ENCODE measurements at places on chromosomes 6 and 20. TPM values are rescaled to one million over a fixed set of nuclear protein-coding genes. Genes with fewer than 3 reads are reported as not detected.

The COL12A1 gene
- 16.3 TPM for total RNA-seq

The VWA7 gene
- total RNA-seq = 0.76 TPM

The SEMG1 gene
- total RNA-seq = 0.24 TPM

The BNIP5 gene
- total RNA-seq = 0.14 TPM

The PCK1 gene
- 0.19 TPM for total RNA-seq

The SPEF1 gene
- total RNA-seq = 0.05 TPM

The NNAT gene
- 19.9 TPM for total RNA-seq

The TBXT gene
- not detected for total RNA-seq

The ASIP gene
- 0.09 TPM for total RNA-seq

The DUSP15 gene
- total RNA-seq = 0.76 TPM

The ENPP3 gene
- total RNA-seq = 4.4 TPM

DNA sequence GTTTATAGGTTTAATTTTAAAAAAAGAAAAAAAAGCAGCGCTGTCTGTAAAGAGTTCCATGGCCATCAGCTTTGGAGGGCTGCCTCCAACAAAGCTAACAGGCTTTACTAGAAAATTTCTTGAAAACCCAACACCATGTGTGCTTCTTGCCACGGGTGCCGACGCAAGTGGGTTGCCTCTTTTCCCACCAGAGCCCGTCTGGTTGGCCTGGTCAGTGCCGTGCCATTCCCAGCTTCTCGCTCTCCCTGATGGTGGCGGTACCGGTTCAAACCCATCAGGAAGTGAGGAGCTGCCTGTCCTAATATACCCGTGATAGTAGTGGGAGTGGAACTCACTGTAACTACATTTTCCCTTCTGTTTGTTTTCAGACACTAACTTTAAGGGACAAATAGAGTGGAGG, 73.7 kb downstream of the CDH4 start:
- no peak for DNase-seq

DNA sequence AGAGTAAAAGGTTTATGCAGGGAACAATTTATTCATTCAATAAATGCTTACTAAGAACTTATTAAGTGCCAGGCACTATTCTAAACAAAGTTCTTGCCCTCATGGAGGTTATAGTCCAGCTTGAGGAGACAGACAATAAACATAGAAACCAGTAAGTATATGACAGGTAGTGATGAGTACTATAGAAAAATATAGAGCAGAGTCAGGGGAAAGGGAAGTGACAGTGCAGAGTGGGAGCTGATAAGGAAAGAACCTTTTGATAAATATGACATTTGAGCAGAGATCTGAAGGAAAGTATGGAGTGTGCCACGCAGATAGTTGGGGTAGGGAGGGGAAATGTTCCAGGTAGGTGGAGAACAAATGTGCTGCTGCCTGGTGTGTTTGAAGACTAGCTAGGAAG, 12.1 kb downstream of the ACSS2 start:
- DNase-seq = no peak

DNA sequence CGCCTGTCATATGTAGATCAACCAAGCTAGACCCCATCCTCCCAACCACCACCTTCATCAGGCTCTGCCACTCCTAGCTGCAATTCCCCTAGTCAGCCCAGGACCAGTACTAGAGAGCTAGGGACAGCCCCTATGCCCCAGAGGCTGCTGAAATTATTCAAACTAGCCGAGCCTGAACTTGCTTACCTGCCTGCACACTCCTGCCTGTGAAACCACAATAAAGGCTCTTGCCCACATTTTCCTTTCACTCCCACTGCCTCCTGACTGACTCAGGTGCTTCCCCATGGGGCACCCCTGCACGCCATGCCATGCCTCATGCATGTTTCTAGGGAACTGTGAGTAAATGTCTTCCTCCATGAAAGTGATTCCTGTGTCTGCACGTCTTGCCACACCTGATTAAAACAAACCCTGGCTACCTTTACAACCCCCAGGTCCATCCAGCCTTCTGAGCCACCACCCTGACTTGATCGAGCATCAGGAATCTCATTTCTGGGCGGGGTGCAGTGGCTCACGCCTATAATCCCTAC, 66.5 kb upstream of the IER3 start:
- no peak for DNase-seq

GRCh38 chr6:166969390-166970002, 13.1 kb upstream of the RNASET2 start:
- peak; percentile 63 for DNase-seq

- DNase-seq = peak; percentile 50
Measured at GRCh38 chr6:7171119-7171518, 63.4 kb downstream of the RREB1 start.

DNA sequence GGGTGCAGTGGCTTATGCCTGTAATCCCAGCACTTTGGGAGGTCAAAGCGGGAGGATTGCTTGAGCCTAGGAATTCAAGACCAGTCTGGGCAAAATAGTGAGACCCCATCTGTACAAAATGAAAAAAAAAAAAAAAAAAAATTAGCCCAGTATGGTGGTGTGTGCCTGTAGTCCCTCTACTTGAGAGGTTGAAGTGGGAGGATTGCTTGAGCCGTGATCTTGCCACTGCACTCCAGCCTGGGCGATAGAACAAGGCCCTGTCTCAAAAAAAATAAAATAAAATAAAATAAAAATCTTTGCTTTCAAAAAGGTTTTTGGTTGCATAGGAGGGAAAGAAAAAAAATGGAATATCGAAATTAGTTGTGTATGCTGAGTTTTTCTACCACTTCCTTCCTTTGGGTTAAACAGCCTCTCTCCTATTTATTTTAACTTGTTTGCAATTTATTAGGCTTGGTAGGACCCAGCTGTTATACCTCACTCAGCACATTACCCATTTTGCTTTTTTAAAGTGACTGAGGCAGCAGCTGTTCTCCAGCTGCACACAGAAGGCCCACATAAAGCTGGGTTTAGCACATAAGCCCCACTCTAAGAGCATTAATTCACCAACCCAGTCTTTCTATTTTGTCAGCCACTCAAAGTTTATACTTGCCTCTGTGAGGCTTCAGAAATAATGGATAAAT, 152.3 kb downstream of the ZFAND3 start:
- DNase-seq = no peak

DNA sequence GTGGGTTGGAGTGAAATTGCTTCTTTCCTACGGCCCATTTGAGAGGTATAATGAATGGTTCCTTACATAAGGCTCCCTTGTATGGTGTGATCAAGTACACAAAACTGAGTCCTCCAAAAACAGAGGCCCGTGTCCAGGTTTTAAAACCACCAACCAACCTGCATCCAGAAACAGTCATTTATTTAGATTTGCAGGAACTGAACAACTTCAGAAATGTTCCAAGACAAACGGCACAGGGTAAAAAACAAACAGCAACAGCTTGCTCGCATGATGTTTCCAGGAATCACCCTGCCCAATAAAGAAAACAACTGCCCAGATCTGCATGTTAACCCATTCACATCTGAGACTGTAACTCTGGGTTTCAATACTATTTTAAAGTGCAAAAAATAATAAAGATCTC, 40.2 kb upstream of the TRAM2 start:
- DNase-seq = no peak

DNA sequence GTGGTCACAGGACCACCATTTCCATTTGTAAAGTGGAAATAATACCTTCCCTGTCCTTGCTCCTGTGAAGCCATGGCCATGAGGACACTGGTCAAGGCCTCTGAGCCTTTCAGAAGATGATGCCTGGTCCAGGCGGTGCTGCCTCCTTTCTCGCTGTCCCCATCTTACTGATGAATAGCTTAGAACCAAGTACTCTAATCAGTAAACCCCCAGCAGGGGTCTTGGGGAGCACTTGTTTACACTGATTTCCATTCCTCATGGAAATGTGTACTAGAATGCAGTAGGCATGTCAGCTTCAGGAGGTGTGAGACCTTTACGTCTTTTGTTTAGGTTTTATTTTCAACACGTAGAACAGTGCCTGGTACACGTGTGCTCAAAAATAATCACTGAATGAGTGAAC, 75.1 kb downstream of the DZANK1 start:
- DNase-seq = no peak

GRCh38 chr20:45503403-45503802, 12.0 kb downstream of the SPINT3 start:
- DNase-seq = no peak

DNA sequence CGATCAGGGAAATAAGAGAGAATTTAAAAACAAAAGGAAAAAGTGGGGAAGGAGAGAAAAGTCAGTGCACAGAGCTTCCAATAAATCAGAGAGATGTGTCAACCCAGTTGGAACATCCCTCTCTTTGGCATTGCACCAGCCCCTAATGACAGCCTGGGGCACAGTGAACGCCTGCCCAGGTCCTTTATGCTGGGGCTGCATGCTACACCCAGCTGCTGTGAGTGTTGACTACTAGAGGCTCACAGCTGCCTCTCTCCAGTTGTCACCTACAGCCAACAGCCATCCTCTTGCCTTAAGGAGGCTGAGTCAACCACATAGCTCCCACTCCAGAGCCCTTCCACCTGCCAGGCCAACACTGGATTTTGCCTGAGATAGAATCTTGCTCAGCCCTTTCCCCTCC, 19.0 kb downstream of the OR2H2 start:
- DNase-seq = no peak

- no peak for DNase-seq
Measured at GRCh38 chr6:138246650-138247440, 28.6 kb upstream of the PBOV1 start.

- DNase-seq = no peak
Measured at GRCh38 chr6:148112851-148113319, 229.8 kb upstream of the SASH1 start.

DNA sequence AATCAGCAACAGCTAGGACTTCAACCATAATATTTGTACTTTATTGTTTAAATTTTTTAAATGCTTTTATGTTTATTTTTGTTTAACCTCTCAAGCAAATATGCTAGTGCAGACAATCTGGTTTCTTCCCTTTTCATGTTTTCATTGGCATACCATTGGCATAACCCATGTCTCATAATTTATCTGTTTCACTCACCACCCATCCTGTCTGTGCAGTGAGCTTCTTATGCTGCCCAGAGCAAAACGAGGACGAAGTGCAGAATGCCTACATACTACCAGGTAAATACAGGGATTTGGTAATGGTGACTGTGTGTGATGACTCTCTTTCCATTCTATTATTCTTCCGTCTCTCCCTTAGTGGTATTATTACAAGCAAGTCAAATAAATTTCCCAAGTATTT, 361.4 kb upstream of the KCNQ5 start:
- DNase-seq = no peak

DNA sequence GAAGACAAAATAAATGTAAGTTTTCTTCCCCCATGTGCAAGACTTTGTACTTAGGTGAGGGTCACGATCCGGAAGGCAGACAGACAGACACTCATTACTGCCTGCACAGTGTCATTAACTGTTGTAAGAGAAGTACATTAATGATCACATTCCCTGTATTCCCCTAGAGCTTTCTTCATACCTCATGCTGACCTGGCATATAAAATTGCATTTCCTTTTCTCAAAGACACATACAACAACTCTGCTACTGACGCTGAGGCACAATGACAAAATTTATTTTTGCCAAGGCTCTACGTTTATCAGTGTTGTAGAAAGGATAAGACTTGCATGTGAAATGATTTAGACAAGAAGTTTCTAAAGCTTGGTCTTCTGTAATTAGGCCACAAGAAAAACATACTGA, 3.0 kb upstream of the SYCP2 start:
- DNase-seq = no peak

DNA sequence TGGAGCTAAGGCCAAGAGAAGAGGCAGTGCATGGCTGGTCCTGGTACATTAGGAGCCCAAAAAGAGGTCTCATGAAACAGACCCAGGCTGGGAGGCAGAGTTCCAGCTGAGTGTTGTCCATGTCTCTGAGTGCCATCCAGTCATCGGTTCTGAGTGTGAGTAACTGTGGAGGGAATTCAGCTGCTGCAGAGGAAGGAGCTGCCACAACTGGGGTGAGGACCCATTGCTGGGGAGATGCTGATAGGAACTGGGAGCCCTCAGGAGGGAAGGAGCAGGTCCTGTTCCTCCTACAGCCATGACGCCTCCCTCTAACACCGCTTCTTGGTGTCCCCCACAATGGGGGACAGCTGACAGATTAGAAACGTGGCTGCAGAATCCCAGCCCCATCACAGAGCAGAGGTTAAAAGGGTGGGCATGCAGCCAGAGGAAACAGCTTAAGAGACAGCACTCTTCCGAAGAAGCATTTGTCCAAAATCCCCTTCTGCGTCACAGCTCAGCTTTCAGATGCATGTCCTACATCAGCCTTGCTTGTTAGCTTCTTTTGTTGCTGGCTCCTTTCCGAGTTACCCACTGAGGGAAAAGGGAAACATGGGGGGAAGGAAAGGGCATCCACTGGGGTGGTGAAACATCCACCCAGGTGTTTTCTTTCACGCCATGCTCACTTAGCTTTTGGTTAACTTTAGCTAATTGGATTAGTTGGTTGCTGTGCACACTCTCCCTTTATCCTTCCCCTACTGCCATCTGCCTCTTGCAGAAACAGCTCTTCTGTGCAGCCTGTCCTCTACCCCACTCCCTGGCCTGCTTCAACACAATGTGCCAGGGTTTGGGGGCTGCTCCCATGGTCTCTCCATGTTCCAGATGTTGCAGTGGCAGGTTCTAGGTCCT, 239.2 kb downstream of the SYNDIG1 start:
- no peak for DNase-seq

DNA sequence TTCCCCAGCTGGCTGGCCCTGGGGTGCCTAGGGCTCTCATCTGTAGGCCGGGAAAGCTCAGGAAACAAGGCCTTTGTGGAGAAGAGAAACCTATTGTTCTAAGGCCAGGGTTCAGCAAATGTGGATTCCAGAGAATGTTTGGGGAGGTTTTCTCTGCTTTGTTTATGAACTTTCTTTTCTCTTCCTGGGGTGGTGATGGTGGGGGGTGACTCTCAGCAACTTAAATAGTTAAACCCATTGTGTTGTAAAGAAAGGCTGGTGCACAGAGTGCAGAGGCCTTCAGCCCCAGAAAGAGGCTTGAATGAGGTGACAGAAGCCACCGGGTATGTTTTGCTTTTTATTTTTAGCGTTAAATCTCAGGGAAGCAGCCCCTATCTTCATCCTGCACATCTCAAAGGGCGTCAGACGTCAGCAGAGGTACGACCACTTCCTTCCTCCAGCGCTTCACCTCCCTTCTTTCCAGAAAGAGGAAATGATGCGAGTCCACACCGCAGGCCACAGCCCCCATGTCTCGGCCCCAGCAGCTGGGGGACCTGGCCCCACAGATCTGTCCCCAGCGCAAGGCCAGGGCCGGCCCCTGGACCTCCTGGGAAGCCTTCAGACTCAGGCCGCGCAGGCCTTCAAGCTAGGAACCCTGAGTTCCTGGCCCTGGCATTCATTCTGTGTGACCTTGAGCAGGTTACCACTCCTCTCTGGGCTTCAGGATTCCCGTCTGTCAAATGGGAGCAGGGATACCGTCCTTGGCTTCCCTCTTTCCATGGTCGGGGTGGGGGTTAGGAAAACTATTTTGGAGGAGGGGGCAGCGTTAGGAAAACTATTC, 605 bp upstream of the PPP1R16B start:
- DNase-seq = peak; percentile 80

DNA sequence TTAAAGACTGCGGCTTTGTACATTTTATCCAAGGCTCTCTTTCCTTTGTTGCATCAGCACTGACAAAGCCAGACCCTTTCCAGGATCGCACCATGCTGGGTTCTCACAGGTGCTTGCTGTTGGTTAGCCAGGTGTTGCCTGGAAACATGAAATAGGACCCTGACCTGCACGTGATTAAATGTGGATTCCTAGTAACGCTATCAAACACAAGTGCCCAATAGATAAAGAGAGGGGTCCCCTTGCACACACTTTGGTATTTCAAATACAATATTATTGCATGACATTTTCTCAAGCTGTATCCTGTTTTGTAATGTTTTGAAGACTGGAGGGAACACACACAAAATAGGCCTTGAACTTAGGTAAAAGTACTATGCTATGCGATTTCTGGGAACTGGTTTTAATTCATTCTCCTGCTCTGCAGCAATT, 73.3 kb downstream of the AKAP12 start:
- no peak for DNase-seq

- DNase-seq = no peak
Measured at GRCh38 chr6:18284261-18284660, 19.9 kb upstream of the DEK start.

Data from thymus (tissue), 14 donors.